ENCODE measurements at places on chromosomes 3 and 15.

DNA sequence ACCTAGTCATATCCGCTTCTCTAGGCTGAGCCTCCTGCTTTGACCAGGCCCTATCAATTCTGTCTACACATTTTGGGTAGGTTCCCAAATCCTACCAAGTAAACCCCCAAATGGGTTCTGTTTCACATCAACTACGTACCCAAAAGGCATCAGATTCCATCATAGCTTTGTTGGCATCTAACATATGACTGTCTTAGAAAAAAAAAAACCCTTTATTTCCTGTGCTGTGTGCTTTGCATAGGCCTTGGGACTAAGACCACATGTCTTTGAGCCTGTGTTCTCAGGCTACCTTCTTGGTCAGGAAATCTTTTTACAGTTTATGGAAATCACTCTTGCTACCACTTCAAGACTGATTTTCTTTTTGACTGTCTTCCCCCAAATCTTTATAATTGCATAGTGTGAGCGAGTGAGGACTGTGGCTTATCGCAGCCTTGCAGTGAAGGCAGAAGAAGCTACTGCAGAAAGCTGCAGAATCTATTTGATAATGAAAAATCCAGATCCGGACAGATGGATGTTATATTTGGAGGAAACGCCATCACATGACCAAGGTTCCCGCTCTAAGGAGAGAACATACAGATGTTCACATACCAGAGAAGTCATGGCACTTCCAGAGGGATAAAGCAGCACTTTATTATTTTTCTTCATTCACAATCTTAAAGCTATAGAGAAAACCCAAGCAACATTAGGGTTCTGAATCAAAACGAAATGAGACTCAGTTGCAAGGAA, 111.2 kb downstream of the EOMES start:
- no peak for DNase-seq

DNA sequence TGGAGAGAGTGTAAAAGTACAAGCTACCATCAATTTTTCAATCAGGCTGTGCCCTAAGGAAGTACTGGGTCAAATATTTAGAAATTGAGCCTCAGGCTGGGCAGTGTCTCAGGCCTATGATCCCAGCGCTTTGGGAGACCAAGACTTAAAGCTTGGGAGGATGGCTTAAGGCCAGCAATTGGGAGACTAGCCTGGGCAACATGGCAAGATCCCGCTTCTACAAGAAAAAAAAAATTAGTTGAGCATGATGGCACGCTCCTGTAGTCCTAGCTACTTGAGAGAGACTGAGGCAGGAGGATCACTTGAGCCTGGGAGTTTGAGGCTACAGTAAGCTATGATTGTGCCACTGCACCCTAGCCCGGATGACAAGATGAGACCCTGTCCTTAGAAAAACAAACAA, 2.0 kb upstream of the UBP1 start:
- DNase-seq = no peak

GRCh38 chr3:8451696-8452095, 49.9 kb upstream of the LMCD1 start:
- no peak for DNase-seq

- DNase-seq = no peak
Measured at GRCh38 chr15:59432389-59432788, 5.6 kb upstream of the FAM81A start.

DNA sequence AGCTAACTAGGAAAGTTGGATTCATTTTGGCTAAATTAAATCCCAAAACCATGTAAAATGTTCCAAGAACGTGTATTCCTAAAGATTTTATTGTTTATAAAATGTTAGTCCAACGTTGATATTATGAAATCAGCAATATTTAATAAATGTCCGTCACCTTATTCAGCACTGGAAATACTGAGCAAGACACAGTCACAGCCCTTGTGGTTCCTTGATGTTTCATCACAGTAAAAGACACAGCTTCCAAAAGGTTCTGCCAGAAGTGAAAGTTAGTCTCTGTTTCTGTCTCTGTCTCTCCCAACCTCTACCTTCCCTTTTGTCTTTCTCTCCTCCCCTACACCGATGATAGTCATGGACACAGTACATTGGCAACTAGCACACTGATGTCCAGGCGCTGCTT, 82.2 kb upstream of the BOC start:
- no peak for DNase-seq

- DNase-seq = no peak
Measured at GRCh38 chr3:61158667-61159066, 92.6 kb downstream of the FHIT start.

DNA sequence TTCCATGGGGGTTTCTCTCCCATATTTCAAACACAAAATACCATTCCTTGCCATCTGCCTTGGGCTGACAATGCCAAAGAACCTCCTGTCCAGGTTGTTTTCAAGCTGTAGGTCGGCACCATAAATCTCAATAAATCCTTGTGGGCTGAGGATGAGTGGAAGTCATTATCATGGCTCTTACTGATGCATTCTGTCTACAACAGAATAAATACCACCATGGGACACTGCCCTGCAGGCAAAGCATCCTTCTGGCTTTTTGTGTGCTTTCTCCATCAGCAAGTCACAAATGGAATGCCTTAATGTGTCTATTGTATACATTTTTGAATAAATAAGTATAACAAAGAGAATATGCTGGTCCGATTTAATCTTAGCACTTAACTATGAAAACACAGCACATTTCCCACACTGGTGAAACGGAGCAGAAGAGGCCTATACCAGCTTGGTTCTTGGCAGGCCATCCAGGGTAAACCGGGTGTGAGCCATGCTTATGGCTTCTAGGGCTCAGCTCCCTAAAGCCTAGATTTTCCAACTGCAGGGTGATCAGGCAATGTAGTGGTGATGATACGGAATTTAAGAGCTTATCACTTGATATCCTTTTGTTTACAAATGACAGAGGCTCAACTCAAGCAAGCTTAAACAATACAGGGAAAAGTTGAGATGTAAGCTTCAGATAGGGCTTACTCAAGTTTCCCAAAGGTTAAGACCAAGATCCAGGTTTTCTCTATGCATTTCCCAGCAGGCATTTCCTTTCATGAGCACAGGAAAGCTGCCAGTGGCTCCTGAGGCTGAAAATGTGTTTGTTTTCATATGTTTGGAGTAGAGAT, 133.2 kb upstream of the LRTM1 start:
- no peak for DNase-seq

DNA sequence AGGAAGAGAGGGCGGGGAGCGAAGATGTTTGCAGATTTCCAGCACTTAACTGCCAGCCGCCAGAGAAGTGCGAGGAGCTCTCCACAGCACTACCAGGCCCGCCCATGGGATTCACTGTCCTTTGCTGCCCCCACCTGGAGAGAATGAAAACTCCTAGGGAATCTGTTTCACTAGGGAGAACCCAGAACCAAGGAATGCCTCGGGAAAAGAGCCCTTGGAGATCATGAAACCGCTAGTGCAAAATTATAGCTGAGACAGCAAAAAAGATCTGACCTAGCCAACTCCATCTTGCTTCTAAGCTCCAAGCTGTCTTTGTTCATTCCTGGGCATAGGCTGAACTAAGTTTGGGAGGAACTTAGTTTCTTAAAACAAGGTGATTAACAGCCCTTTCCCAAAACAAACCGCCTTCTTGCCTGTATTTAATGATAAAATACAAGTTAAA, 82.6 kb upstream of the GCNT3 start:
- DNase-seq = peak; percentile 83

DNA sequence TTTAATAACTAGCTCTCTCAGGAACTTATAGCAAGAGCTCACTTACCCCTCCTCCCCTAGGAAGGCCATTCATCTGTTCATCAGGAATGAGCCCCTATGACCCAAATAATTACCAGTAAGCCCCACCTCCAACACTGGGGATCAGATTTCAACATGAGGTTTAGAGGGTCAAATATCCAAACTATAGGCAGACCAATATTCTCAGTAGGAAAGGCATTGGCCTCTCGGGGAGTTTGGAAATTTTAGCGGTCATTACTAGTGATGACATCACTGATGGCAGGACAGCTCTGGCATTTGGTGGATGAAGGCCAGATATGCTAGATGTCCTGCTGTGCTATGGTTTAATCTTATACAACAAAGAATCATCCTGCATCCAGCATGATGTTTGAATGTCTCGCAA, 15.2 kb upstream of the CD47 start:
- no peak for DNase-seq

DNA sequence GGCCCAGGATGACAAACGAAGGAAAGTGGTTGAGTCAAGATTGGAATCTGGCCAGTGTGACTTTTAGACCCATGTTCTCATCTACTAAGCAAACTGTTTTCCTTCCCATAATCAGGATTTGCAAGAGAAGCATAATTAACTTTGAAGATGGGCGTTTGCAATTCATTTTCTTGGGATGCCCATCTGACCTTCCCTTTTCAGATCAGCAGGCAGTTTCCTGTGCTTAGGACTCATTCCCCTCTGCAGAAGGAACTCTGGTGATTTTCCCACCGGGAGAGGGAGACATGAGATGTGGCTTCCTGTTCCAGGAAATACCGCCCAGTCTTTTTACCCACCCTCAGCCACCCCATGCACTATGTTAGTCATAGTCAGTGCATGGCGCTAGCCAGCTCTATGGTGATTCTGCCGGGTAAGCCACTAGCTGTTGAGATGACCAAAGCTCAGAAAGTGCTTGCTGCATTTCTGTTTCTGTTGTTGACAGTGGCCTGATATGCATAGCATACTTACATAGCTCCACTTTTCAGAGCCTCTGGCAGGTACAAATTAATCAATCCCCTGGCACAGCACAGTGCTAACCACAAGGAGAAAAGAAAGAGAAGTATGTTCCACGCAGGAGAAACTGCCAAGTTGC, 129.4 kb downstream of the VGLL4 start:
- peak; percentile 60 for DNase-seq

GRCh38 chr3:40979962-40980361, 219.3 kb upstream of the CTNNB1 start:
- DNase-seq = no peak

DNA sequence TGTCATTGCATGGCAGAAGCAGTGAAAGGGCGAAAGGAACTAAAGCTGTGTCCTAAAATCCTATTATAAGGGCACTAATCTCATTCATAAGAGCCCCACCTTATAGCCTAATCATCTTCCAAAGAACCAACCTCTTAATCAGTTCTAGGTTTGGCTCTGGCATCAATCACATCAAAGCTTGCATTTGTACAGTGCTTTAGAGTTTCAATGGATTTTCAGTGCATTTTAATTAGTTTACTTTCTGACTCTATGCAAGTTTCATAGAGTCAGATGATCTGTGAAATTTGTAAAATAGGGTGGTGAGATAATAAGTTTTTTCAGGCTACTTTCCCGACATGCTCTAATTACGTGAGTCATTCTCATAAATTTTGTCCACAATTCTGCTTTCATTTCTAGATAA, 341.1 kb downstream of the DIPK2A start:
- no peak for DNase-seq

GRCh38 chr3:162764808-162765071, 1268.1 kb downstream of the OTOL1 start:
- DNase-seq = no peak

Measured in inflammatory macrophage (primary cell).